ENCODE measurements at places on chromosomes 7 and 10.
A peak's percentile ranks its signal among the peaks of the same experiment; 100 is the strongest.

GRCh38 chr10:70879207-70879606 lies 9.2 kb downstream of the PCBD1 start:
- no peak for DNase-seq
- peaks cover 9% of the 10 kb centered on the region for H3K36me3 ChIP-seq
- H3K27ac ChIP-seq, result no peak overlapping the region

GRCh38 chr10:122333037-122333436 lies 41.5 kb upstream of the PLEKHA1 start:
- H3K4me1 ChIP-seq, result peaks cover 7% of the 10 kb centered on the region
- H3K27ac ChIP-seq, result no peak overlapping the region
- DNase-seq, result no peak
- no peak overlapping the region for H3K4me3 ChIP-seq

GRCh38 chr7:39536951-39537350 lies 29.3 kb upstream of the YAE1 start:
- peaks cover 8% of the 10 kb centered on the region for H3K4me1 ChIP-seq
- no peak for DNase-seq
- no peak overlapping the region for H3K27ac ChIP-seq
- H3K36me3 ChIP-seq, result no peaks in the 10 kb centered on the region
- H3K27me3 ChIP-seq, result no peaks in the 10 kb centered on the region
- no peak overlapping the region for H3K4me3 ChIP-seq

DNA sequence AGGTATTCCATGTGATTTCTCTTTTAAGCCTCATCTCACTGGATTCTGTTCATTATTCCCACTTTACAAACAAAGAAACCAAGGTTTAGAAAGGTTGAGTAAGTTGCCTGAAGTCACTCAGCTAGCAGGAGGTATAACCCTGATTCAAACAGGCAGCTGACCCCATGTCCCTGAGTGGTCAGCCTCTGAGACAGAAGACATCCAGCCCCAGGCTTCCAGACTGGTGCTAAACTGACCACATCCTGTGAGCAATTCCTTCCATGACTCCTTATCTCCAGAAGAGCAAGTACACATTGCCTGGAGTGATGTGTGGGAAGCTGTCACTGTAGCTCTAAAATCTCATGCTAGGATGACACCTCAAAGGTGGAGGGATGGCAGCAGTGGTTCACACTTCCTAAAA lies 3.7 kb downstream of the PLPP4 start:
- no peak for DNase-seq
- H3K27ac ChIP-seq, result no peak overlapping the region
- 0 out of 2 replicates have a peak, but pooled peaks cover 3% of the 10 kb centered on the region for H3K4me1 ChIP-seq
- no peaks in the 10 kb centered on the region for H3K36me3 ChIP-seq
- H3K4me3 ChIP-seq, result no peak overlapping the region

GRCh38 chr10:102460836-102461186 lies 9.5 kb upstream of the C10orf95 start:
- peaks cover 4% of the 10 kb centered on the region for H3K36me3 ChIP-seq
- H3K27me3 ChIP-seq, result peaks cover 5% of the 10 kb centered on the region
- H3K27ac ChIP-seq, result peak overlapping the region; percentile 68
- peak overlapping the region; percentile 85 for H3K4me3 ChIP-seq
- peaks cover 33% of the 10 kb centered on the region for H3K4me1 ChIP-seq

- no peaks in the 10 kb centered on the region for H3K36me3 ChIP-seq
- no peaks in the 10 kb centered on the region for H3K4me1 ChIP-seq
- no peak overlapping the region for H3K4me3 ChIP-seq
- H3K27ac ChIP-seq, result no peak overlapping the region
- H3K27me3 ChIP-seq, result no peaks in the 10 kb centered on the region
These were observed 353.4 kb downstream of the TNS3 start for GRCh38 chr7:47228386-47229014.

DNA sequence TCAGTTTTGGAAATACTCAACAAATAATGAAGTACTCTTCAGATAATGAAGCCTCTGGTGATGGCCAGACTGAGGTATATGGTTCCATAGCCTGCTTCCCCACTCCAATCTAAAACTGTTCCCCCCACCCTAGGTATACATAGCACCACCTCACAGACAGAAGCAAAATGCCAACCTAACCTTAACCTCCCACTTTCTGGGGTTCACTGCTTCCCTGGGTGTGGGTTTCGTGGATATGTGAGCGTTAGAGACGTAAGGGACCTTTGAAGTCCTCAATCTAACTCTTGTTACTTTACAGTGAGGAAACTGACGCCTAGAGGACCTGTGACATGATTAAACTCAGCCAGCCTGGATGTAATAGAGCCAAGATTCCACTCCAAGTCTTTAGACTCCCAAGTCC lies 1.4 kb downstream of the RHBDD2 start:
- peaks cover 25% of the 10 kb centered on the region for H3K36me3 ChIP-seq
- peaks cover 16% of the 10 kb centered on the region for H3K4me1 ChIP-seq
- peak overlapping the region; percentile 97 for H3K4me3 ChIP-seq

DNA sequence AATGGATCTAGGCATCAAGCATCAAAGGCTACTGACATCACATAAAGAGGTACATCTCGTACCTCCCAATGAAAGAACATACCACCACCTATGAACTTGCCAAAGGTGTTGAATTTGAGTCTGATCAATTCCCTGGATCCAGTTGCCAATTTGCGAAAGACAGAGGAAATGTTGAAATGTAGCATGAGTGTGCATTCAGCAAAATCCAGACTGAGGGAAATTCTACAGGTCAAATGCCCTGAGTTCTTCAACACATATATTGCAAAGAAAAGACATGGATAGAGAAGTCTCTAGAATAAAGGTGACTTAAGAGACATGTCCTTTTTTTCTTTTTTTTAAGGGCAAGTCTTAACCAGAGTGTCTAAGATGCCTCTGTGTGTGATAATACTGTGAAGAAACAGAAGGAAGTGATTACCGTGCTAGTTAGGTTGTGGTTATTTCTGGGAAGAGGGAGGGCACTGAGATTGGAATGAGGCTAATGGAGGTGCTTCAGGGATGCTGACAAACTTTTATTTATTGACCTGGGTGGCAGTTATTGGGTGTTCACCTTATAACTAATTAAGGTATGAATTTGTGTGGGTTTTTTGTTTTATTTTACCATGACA lies 128.7 kb downstream of the SAMD9 start:
- no peaks in the 10 kb centered on the region for H3K27me3 ChIP-seq
- H3K4me3 ChIP-seq, result no peak overlapping the region
- H3K36me3 ChIP-seq, result no peaks in the 10 kb centered on the region

GRCh38 chr7:51012569-51013217 lies 230.0 kb upstream of the GRB10 start:
- H3K4me1 ChIP-seq, result no peaks in the 10 kb centered on the region
- no peak overlapping the region for H3K27ac ChIP-seq
- DNase-seq, result no peak
- no peaks in the 10 kb centered on the region for H3K27me3 ChIP-seq

GRCh38 chr10:25112016-25112415 lies 62.8 kb upstream of the GPR158 start:
- H3K27ac ChIP-seq, result no peak overlapping the region
- no peak overlapping the region for H3K4me3 ChIP-seq
- no peaks in the 10 kb centered on the region for H3K36me3 ChIP-seq
- H3K4me1 ChIP-seq, result peaks cover 32% of the 10 kb centered on the region

DNA sequence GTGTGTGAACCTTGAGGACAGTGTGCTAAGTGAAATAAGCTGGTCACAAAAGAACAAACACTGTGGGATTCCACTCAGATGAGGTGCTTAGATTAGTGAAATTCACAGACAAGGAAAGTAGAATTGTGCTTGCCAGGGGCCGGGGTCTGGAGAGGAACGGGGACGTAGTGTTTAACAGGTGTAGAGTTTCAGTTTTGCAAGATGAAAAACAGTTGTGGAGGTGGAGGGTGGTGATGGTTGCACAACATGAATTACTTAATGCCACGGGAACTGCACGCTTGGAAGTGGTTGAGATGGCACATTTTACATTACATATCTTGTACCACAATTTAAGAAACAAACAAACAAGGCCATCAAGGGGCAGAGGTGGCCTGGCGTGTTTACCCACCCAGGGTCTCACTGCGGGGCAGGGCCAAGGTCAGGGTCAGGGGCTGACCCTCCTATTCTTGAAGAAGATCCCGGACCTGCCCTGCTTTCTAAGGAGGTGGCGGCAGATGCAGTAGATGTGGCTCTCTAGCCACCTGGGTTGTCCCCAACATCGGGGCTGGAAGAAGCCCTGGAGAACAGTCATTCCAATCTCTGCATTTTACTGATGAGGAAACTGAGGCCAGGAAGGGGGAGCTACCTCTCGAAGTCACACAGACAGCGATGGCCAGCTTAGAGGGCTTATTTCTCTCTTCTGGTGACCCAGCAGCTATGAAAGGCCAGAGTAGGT lies 91.5 kb upstream of the LRRC4 start:
- H3K27me3 ChIP-seq, result no peaks in the 10 kb centered on the region
- DNase-seq, result no peak
- H3K4me1 ChIP-seq, result peaks cover 7% of the 10 kb centered on the region
- H3K36me3 ChIP-seq, result no peaks in the 10 kb centered on the region
- no peak overlapping the region for H3K27ac ChIP-seq
- no peak overlapping the region for H3K4me3 ChIP-seq

- H3K36me3 ChIP-seq, result no peaks in the 10 kb centered on the region
- H3K4me1 ChIP-seq, result no peaks in the 10 kb centered on the region
- H3K27ac ChIP-seq, result no peak overlapping the region
- no peak for DNase-seq
- H3K27me3 ChIP-seq, result no peaks in the 10 kb centered on the region
- no peak overlapping the region for H3K4me3 ChIP-seq
These were observed 655.8 kb upstream of the ANKRD30A start for GRCh38 chr10:36469585-36469984.

DNA sequence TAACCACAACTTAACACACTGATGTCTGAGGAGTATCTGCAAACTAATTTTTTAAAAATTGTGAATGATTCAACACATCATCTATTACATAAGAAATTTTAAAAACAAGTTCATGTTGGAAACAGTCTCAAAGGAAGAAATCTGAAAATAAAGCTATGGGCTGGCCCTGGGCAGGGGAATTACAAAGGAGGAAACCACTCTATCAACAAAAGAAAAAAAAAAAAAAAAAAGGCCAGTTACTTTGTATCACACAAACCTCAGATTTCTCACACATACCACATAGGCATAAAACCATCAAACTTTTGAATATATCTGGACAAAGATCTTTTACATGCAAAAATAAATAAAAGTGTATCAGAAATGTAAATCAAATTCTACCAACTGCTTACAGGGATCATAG lies 20.8 kb downstream of the TIAL1 start:
- no peak for DNase-seq
- H3K4me3 ChIP-seq, result no peak overlapping the region
- no peaks in the 10 kb centered on the region for H3K4me1 ChIP-seq
- H3K27me3 ChIP-seq, result no peaks in the 10 kb centered on the region
- H3K27ac ChIP-seq, result no peak overlapping the region

- no peaks in the 10 kb centered on the region for H3K4me1 ChIP-seq
- H3K36me3 ChIP-seq, result no peaks in the 10 kb centered on the region
- no peak overlapping the region for H3K27ac ChIP-seq
- no peak overlapping the region for H3K4me3 ChIP-seq
- H3K27me3 ChIP-seq, result no peaks in the 10 kb centered on the region
These were observed 159.5 kb upstream of the ZNF32 start for GRCh38 chr10:43808136-43808535.

- H3K36me3 ChIP-seq, result no peaks in the 10 kb centered on the region
- no peak overlapping the region for H3K27ac ChIP-seq
- peak; percentile 67 for DNase-seq
- H3K4me1 ChIP-seq, result peaks cover 7% of the 10 kb centered on the region
These were observed 283.3 kb downstream of the PHTF2 start for GRCh38 chr7:78081888-78082287.

DNA sequence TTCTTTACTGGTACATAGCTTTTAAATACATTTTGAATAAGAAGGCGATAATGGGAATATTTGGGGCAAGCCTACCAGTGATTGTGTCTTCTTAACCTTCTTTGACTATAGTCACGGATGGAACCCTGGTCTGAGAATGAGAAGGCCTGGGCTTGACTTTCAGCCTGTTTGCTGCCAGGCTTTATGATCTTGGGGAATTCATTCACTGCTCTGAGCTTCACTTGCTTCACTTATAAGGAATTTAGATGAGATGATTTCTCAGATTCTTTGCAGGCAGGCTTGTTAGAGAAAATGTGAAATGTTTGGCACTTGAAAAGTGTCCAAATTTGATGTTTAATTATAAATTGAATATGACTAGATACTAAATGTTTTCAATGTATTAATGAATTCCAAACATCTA lies 42.5 kb downstream of the NUP205 start:
- H3K36me3 ChIP-seq, result peaks cover 78% of the 10 kb centered on the region
- no peak for DNase-seq
- H3K4me3 ChIP-seq, result no peak overlapping the region

Measured in GM23338 (cell line).